ENCODE measurements at places on chromosomes 1 and 21.

- DNase-seq = no peak
These were observed 440.9 kb downstream of the PRDM2 start for GRCh38 chr1:14140831-14141401.

DNA sequence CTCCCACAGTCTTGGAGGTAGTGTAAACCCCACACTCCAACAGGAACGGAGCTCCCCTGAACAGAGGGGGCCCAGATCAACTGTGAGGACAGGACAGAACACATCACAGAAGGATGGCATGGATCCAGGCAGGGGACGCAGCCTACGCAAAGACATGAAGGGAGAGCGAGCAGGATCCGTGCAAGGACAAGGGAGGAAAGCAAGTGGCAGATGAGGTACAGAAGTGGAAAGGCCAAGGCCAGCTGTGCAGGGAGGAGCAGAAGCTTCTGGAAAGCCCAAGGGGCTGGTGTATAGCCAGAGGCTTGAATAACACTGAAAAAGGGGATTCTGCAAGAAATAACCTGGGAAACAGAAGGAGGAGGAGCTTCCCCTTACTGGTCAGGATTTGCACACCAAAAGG lies 81.2 kb downstream of the SIPA1L2 start:
- DNase-seq = no peak

- no peak for DNase-seq
These were observed 668.2 kb downstream of the KIF26B start for GRCh38 chr1:245822996-245823395.

DNA sequence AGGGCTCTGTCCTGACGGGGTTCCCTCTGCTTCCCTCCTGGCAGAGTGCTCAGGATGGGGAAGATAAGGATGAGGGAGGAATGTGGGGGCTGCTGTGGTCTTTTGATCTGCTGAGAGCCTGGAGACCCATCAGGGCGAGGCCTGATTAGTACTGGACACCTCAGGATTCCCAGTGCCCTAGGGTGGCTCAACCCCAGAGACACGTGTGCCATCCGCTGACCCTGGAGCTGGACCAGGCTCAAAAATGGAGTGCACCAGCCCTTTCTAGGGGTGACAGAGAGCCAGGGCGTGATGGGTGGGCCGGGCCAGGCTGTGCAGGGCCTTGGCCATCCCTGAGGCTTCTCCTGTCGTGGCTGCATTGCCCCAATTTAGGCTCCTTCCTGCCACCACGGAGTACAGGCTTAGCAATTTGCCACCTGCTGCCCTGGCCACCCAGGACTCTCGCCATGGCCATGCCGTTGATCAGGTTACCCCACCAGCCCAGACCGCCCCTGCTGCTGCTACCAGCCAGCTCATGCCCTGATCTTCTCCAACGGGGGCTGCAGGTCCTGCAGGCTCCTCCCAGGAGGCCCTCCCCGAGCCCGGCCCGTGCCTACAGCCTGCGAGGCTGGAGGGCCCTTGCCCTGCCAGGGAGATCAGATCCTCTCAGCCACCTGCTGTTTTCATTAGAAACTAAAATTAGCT lies 9.5 kb downstream of the WNT4 start:
- no peak for DNase-seq

GRCh38 chr1:160045653-160046052 lies 13.9 kb upstream of the PIGM start:
- DNase-seq = no peak

DNA sequence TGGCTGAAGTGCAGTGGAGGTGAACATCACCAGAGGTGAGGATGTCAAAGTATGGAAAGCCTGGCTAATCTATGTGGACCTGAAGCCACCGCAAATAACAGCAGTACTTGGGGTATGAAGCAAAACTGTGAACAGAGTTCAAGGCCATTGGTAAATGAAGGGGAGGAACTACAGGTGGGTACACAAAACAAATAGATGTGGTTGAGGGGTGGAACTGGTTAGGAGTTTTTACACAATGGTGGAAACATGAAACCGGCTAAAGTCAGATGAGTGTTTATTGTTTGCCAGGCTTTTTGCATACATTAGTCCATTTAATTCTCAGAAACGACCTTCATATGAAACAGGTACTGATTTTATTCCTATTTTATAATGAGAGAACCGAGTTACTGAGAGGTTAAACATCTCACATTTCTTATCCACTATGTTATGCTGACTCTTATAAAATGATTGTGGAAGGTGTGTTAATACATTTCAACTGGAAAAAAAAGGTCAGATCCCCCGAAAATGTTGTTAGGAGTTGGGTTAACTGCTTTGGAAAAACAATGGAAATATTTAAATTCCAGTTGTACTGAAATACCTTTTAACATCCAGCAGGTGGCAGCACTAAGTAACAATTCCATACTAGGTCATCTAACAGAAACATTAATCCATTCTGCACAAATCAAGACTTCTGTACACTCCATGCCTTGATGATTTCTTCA lies 44.3 kb upstream of the GTF2B start:
- peak; percentile 66 for DNase-seq

- no peak for DNase-seq
These were observed 85.6 kb downstream of the RGS7 start for GRCh38 chr1:241271427-241271826.

- DNase-seq = no peak
These were observed 102.6 kb downstream of the TPR start for GRCh38 chr1:186272486-186272885.

DNA sequence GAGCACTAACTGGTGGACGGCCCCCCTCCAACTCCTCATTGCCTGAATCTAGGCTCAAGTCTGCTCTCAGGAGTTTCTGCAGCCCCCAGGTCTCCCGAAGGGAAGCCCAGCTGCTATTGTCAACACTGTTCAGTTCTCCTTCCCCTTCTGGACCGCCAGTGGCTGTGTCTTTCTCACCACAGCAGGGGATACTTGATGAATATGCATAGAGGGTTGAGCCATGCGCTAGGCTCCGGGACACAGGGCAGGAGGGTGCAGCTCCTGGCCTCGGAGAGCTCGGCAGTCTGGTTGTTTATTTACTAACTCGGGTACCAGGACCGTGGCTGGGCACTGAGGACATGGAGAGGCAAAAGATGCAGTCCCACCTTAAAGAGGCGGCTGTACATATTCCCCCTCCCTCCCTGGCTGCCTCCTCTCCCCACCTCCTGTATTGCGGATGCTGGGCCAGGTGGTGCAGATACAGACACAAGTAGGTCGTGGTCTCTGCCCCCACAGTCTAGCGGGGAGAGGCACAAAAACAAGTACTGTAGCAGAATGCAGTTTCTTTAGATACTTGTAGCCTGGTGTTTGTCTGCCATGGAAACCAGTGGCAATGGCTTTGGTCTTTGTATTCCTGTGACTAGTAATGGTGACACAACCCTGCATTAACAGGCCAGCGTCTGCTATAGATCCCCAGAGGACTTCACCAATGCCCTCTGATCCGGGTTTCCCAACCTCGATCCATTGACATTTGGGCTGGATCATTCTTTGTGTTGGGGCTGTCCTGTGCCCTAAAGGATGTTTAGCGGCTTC lies 26.2 kb downstream of the ARHGEF10L start:
- DNase-seq = no peak

GRCh38 chr1:65002156-65002507 lies 35.8 kb upstream of the JAK1 start:
- DNase-seq = no peak

GRCh38 chr1:152495066-152495675 lies 15.4 kb upstream of the LCE5A start:
- peak; percentile 75 for DNase-seq

GRCh38 chr1:19676438-19676922 lies 11.8 kb downstream of the HTR6 start:
- DNase-seq = peak; percentile 76

DNA sequence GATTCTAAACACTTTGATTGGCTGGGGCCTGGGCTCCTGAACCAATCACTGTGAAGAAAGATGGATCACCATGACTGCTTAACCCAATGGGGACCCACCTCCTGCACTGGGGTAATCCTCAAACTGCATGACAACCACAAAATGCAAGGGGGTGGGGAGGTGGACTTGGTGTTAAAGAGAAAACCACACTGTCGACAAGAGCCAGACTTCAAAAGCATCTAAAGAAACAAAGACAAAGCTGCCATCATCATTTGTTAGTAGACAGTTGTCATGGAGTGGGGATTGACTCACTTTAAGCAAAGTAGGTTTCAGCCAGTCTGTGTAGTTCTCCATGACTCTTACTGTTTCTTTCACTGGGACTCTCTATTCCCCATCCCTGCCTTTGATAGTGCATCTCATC lies 433.8 kb downstream of the PLPP3 start:
- no peak for DNase-seq

DNA sequence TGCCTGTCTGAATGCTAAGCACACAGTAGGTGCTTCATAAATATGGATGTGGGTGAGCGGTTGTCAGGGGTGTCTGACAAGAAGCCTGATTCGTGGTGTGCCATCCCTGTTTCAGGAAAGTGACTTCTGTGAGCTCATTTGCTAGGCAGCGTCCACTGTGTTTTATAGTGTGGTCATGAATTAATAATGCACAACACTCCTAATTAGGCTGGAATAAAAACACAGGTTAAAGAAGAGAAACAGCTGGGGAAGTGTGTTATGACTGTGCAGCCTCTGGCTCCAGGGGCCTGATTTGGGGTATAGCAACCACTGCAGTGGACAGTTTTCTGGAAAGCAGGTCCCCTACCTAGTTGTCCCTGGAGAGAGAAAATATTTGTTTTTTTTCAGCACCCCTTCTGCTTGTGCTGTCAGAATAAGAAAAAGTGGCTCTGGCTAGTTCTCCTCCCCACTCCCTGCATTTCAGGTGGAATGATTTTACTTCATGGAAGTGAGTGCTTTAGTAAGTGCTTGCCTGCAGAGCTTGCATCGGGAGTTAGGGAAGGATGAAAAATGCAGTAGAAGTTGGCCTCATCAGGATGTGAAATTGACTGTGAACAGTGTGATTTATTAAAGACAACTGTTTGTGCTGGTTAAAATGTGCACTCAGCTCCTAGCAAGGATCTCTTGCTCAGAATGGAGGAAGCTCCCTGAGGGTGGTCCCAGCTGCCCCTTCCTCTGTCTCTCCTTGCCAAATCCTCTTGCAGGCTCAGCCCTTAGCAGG lies 333.8 kb downstream of the HHAT start:
- no peak for DNase-seq

DNA sequence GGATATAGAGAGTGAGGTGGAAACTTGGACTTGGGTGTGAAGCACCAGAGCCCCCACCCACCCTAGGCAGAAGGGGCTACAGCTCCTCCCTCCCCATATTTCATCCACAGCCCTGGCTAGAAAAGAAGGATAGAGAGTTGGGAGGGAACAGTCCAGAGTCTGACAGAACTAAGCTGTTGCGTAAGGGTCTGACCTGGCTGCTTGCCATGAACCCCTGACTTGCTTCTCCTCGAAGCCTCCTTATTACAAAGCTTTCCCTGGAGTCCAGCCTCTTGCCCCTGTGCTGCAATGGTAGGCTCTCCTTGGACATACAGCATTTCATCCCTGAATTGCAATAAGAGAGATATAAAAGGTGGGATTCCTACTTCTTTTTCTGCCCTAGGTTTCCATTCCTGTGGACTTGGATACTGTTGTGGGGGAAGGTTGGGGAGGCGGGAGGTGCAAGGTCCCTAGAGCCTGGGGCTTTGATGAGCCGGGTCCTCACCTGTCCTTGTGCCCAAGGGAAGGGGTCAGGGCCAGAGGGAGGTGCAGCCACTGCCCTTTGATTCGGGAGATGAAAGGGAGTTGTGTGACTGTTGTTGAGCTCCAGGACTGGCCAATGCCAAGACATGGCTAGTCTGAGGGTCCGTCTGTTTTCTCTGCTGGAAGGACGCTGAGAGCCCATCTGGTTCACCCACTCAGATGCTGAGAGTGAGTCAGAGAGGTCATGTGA lies 2.7 kb downstream of the RHBG start:
- DNase-seq = no peak

- DNase-seq = no peak
These were observed 89.0 kb upstream of the HMCN1 start for GRCh38 chr1:185645162-185645640.
